Fibroblast of skin of back (primary cell): ENCODE measurements at places on chromosomes 13 and 19.

GRCh38 chr13:34627509-34628208 lies 314.4 kb upstream of the NBEA start:
- DNase-seq, result no peak

- DNase-seq, result no peak
These were observed 152.0 kb upstream of the SERP2 start for GRCh38 chr13:44221657-44222056.

DNA sequence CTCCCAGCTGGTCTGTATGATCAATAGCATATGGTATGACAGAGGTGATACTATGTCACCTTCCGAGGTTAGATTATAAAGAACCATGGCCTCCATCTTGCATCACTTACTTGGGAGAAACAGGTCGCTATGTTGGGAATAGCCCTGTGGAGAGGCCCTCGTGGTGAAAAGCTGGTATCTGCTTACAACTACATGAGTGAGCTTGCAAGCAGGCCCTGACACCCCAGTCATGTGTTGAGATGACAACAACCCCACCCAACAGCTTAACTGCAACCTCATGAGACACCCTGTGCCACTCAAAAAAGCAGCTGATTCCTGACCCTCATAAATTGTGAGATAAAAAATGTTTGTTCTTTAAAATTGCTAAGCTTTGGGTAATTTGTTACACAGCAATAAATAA lies 18.8 kb downstream of the MTRF1 start:
- DNase-seq, result no peak

DNA sequence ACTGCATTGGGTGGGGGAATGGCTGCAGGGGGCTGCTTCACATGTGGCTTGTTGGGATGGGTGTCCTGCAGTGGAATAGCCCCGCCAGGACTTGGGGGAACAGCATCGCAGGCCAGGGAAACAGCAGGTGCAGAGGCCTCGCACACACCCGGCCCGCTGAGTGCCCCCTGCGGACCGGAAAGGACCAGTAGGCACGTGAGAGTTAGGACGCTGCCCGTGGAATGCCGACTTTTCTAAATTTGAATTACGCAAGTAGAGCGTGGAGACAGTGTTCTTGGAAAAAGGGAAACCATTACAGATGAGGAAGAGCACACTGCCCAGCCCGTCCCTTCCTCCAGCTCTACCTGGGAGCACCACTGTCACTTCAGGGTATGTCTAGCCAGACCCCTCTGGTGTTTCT lies 11.5 kb downstream of the DNM2 start:
- no peak for DNase-seq

- DNase-seq, result no peak
These were observed 226.4 kb upstream of the SERP2 start for GRCh38 chr13:44147233-44147632.

DNA sequence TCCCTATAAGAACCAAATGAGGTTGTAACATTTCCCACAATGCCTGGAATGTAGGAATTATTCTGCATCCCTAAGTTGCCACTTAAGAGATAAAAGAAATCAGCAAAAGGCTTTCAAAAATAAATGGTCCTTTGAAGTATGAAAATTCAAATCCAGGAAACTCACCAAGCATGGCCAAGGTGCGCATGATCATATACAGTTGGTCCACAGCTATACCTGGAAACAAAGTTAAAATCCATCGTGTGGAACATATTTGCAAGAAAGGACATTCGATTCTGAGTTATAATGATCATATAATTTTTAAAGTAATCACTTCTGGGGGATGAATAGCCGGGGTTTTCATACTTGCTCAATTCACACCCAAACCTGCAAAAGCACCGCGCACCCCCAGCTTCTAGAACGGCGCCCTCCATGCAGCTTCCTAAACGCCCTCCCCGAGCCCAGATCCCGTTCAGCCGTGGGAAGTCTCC lies 525 bp downstream of the CARS2 start:
- DNase-seq, result no peak

DNA sequence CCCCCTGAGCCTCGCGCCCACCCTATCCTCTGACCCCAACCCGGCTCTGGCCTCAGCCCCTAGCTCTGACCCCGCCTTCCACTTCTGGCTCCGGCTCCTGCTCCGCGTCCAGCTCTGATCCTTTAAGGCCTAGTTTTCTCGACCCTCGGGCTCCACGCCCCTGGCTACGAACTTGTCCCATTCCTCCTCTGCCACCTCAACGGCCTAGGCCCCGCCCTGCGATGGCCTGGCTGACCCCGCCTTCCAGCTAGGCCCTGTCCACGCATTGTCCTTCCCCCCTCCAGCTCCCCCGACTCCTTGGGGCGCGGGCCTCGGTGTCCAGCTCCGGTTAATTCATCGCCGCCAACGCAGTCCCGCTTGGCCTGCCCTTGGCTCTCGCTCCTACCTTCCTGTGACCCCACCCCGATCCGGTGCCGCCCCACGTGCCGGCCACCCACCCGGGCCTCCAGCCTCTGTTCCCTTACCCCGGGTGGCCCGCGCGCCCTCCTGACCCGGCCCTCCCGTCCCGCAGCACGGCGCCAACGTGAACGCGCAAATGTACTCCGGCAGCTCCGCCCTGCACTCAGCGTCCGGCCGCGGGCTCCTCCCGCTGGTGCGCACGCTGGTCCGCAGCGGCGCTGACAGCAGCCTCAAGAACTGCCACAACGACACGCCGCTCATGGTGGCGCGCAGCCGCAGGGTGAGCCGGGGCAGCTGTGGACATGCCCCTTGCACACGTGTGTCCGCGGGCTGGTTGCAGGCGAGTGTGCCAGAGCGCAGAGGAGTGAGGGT lies 9.4 kb downstream of the BCL3 start:
- peak; percentile 57 for DNase-seq

DNA sequence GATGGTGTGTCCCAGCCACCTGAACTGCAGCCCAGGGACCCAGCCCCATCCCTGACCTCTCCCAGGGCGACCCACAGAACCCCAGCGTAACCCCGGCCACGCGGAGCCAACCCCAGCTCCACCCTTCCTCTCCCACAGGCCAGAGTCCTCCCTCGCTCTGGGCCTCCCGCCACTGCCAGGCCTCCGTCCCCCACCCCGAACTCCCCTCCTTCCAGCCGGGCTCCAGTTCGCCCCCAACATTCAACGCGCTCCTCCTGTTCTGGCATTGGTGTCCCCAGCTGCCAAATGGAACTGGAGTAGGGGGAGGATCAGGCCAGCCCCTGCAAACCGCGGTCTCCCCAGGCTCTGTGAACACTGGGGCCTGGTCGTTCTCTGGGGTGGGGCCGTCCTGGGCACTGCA lies 7.4 kb downstream of the LINGO3 start:
- DNase-seq, result no peak

DNA sequence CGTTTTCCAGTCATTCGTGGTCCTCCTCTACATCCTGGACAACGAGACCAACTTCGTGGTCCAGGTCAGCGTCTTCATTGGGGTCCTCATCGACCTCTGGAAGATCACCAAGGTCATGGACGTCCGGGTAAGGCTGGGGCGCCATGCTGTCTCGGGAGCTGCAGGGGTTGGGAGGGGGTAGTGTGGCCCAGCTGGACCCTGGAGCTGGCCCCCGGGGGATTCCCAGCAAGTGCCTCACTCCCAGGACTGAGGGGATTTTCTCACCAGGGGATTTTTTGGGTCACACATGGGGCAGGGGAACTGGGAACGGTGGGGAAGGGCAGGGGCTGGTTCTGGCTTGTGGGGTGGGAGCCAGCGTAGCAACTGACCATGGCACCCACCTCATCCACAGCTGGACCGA lies 10.8 kb upstream of the RELB start:
- no peak for DNase-seq

- no peak for DNase-seq
These were observed 14.5 kb downstream of the SLC46A3 start for GRCh38 chr13:28704282-28704681.

DNA sequence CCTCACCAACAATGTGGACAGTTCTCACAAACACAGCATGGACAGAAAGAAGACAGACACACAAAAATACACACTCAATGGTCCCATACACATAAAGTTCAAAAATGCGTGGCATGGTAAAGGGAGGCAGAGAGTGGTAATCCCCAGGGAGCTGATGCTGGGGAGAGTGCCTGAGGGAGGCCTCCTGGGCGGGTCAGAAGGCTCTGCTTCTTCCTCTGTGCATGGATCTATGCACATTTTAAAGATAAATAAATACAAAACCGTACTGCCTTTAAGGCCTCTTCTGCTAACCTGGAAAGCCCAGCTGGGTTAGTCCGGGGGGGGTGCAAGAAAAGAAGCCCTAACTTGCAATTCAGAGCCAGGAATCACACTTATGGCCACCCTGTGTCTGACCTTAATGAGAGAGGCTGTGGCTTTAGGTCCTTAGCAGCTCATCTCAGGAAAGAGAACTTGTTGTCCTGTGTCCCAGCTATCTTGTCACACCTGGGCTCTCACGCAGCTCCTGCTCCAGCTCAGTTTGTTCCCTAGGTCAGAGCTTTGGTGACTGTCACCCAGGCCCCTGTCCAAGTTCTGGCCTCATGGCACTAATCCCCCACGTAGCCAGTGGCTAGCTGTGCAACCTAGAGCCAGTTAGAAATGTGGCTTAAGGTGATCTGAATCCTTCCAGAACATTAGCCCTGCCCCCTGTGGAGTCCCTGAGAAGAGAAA lies 28.5 kb downstream of the POP4 start:
- no peak for DNase-seq

DNA sequence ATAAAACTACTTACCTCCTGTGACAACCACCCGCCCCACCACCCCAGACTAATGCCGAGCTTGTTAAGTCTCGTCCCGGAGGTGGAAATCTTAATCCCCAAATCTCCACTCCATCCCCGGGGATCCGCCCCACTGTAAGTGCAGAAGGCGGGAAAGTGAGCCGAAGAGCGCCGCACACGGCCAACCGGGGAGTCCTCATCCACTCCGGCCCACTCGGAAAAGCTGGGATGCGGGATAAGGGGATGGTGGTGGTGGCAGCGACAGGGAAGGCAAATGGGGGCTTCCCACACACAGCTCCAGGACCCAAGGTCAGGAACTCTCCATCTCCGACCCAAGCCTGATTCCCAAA lies 621 bp downstream of the FBL start:
- DNase-seq, result peak; percentile 32

- no peak for DNase-seq
These were observed 173.7 kb downstream of the KLF12 start for GRCh38 chr13:73960474-73960873.

DNA sequence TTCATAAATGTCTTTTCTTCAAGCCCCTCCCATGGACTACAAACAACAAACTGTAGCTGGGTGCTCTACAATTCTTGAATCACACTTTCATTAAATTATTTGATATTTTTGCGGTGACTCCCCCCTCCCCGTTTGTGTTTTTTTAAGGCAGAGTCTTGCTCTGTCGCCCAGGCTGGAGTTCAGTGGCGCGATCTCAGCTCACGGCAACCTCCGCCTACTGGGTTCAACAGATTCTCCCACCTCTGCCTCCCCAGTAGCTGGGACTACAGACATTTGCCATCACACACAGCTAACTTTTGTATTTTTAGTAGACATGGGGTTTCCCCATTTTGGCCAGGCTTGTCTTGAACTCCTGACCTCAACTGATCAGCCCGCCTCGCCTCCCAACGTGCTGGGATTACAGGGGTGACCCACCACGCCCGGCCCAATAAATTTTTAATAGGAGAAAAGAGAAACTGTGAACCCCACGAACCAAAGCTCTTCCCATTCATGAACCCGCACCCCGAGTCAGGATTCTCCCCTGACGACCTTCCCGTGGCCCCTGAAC lies 703 bp downstream of the ZNF506 start:
- no peak for DNase-seq

- DNase-seq, result no peak
These were observed 8.0 kb downstream of the PTH2 start for GRCh38 chr19:49415102-49415809.

DNA sequence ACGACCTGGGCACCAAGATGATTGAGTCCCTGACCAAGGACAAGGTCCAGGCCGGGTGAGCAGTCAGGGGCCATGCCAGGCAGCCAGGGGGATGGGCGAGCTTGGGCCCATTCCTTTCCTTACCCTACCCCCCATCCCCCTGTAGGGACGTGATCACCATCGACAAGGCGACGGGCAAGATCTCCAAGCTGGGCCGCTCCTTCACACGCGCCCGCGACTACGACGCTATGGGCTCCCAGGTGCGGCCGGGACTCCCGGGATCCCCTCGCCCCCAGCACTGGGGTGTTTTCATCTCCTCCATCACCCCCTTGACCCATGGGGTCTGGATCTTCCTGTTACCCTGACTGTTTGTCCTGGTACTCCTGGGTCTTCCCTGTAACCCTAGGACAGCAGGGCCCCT lies 7.1 kb downstream of the LHB start:
- no peak for DNase-seq

DNA sequence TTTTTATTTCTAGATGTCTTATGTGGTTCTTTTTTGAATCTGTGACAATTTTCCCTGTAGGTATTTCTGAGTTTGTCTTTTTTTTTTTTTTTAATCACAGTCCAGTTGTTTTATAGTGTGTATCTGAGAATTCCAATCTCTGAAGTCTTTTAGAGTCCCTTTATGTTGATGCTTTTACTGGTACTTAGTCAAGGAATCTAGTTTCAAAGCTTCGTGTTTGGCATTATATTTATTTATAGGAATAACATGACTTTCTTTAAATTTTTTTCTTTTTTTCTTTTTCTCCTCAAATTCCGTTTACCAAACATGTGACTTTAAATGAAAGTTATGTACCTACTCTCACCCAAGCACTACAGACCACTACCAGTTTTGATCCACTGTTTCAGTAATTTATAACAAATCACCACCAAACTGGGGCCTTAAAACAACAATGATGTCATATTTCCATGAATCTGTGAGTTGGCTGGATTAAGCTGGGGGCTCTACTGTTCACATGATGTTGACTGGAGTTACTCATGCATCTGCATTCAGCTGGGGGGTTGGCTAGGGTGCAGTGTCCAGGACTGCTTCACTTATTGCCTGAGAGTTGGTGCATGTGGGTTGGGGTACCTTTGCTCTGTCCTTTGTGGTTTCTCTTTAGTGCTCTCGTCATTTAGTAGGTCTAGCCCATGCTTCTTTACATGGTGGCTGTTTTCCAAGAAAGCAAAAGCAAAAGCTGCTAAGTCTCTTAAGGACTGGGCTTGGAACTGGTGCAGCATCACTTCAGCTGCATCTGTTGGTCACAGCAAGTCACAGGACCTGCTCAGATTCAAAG lies 22.3 kb downstream of the KCTD4 start:
- DNase-seq, result peak; percentile 89

- DNase-seq, result no peak
These were observed 45.4 kb downstream of the CHST8 start for GRCh38 chr19:33667141-33667650.

GRCh38 chr19:44142059-44142433 lies 692 bp downstream of the ZNF234 start:
- peak; percentile 22 for DNase-seq

GRCh38 chr13:26847281-26847680 lies 86.7 kb upstream of the GPR12 start:
- no peak for DNase-seq
